ENCODE measurements at places on chromosomes 12 and 14.
A peak's percentile ranks its signal among the peaks of the same experiment; 100 is the strongest.

- DNase-seq: peak; percentile 52
Measured at GRCh38 chr12:67647181-67647798, 1.3 kb upstream of the DYRK2 start.

DNA sequence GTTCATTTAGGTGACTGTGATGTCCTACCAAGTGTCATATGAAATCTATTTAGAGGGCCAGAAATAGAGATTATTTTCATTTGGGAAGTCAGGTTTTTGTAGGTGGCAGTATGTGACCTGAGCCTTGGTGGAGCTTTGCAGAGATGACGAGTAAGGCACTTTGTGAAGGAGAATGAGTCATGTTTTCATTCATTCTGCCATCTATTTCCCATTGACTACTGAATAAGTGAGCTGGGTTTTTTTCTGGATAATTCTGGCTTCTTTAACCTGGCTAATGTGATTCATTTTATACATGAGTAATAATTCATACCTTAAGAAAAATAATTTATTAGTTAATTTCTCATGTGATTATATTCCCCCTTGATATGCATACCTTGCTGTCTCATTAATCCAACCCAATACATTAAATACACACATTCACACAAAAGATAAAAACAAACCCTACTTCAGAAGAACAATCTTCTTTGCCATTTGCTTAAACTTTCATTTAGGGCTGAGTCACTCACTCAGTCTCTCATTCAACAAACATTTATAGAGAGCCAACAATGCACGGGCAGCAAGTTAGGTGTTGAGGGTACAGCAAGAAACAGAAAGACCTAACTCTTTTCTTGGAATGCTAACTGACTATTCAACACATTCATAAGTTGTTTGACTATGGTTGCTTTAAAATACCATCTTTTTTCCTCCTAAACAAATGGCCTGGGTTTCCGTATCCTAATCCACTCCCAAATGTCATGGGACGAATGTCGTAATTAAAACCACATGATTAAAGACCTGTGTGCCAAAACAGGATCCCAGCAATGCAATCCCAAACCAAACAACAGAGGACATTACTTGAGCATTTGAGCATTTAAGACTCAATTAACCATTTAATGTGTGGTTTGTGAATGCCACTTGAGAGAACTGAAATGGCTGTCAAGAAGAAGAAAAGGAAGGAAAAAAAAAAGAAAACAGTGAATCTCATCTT, 78.0 kb downstream of the KITLG start:
- DNase-seq: no peak

GRCh38 chr14:67487937-67488893, at the start of gene TMEM229B:
TSS of gene TMEM229B (minus strand) at chr14:67488721. CDS start at chr14:67473923, 14,798 bp downstream.
- peak; percentile 81 for DNase-seq

- DNase-seq: no peak
Measured at GRCh38 chr14:83289896-83290295, 1756.2 kb upstream of the SEL1L start.

DNA sequence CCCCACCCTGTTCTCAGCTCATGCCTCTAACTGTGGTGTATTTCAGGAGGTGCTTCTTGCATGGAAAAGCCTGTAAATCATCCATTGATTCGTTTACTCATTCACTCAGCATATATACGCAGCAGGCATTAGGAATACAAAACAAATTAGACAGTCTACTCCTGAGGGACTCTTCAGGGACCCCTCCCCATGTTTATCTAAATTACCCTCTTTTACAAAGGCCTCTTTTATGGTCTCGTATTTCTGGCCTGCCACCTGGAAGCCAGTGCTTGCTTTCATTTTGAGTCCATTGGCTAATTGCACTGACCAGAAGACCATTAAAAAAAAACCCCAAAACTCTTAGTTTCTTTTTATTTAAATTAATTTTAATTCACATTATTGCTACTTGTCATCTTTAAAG, 134.4 kb downstream of the DACT1 start:
- DNase-seq: no peak

DNA sequence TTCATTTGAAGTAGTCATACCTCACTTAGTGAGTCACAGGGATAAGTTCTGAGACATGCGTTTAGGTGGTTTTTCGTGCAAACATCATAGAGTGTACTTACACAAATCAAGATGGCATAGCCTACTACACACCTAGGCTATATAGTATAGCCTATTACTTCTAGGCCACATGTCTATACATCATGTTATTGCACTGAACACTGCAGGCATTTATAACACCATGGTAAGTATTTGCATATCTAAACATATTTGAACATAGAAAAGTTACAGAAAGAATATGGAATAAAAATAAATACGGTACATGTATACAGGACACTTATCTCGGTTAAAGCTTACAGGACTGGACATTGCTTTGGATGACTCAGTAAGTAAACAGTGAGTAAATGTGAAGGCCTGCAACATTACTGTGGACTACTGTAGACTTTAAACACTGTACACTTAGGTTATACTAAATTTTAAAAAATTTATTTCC, 670.6 kb downstream of the SLC16A7 start:
- no peak for DNase-seq

- DNase-seq: no peak
Measured at GRCh38 chr12:2108975-2109671, 56.3 kb downstream of the CACNA1C start.

- no peak for DNase-seq
Measured at GRCh38 chr12:58629376-58629775, 290.9 kb downstream of the LRIG3 start.

- no peak for DNase-seq
Measured at GRCh38 chr14:84535484-84535883, 994.5 kb upstream of the FLRT2 start.

DNA sequence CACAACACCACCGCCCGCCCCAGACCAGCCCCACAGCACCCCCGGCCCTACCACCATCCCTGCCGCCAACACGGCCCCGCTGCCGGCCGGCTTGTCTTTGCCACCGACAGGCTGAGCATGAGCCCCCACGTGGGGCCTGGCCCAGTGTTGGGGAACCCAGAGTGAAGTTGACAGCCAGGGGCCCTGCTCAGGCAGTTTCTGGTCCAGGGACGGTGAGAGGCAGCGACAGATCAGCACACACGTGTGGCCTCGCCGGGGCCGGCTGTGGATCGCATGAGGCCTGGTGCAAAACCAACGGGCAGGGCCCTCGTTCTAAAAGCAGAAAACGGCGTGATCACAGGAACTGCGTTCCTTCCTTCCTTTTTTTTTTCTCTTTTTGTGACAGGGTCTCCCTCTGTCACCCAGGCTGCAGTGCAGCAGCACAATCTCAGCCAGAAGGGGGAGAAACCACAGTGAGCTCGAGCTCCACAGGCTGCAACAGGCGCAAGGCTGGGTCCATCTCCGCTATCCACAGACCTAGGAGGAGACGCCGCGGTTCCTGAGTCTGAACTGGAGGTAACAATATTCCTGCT, 50.5 kb upstream of the FBRSL1 start:
- DNase-seq: peak; percentile 46

GRCh38 chr14:33996462-33996861, 45.6 kb upstream of the EGLN3 start:
- DNase-seq: no peak

- no peak for DNase-seq
Measured at GRCh38 chr14:50675597-50675996, 7.5 kb upstream of the SAV1 start.

GRCh38 chr12:3236345-3237187, 159.4 kb downstream of the TSPAN9 start:
- no peak for DNase-seq

- no peak for DNase-seq
Measured at GRCh38 chr14:79056879-79057278, 886.7 kb downstream of the NRXN3 start.

GRCh38 chr12:103909811-103910210, 20.4 kb upstream of the HSP90B1 start:
- no peak for DNase-seq

- DNase-seq: no peak
Measured at GRCh38 chr12:40730281-40730680, 38.0 kb downstream of the CNTN1 start.

- no peak for DNase-seq
Measured at GRCh38 chr12:4439736-4440135, 5.9 kb downstream of the FGF6 start.

GRCh38 chr14:88554457-88555286, at the start of gene PTPN21:
TSS of gene PTPN21 (minus strand) at chr14:88555007. CDS start at chr14:88550417, 4,590 bp downstream.
- peak; percentile 20 for DNase-seq

DNA sequence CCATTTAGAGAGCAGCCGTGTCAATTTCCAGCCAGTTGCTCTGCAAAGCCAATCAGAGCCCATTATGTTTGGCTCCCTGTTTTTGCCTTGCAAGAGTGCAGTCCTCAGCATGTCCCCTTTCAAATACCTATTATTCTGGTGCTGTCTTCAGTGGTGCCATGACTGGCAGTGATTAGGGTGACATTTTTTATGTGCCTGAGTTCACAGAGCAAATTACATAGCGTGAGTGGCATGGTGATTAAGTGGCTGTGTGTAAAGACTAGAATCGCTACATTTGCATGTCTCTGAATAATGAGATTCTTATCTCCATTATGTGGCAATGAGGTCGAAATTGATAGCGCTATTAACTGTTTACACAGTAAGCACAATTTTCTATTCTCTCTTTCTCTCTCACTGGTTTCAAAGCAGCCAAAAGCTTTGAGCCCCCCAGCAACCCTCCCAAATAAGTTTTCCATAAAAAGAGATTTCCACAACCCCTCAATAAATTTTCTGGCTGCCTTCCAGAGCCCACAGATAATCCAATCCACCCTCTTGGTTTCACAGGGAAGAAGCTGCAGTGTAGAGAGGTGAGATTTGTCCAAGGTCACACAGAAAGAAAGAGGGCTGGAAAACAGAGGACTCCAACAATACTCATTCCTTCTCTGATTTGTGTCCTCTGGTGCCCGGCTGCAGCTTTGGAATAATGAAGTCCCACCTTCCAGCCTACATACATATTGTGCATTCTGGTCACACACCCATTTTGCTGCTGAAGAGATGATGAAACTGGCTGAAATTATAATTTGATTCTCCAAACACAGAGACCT, 58.8 kb upstream of the NUDT4 start:
- DNase-seq: no peak

DNA sequence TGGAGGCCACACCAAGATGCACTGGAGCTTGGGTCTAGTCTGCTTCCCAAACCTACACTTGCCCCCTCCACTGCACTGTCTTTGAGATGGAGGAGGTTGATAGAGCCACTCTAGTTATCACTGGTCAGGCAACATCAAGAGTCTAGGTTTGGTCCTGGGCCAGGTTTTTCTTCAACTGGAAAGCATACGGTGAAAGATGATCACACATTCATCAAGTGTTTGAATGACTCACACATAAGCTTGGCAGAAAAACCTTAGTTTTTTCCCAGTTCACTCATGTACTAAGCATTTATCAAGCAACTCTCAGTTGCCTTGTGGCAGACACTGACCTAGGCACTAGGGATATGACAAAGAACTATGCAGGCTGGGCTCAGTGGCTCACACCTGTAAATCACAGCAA, 84.5 kb downstream of the PLEKHG3 start:
- no peak for DNase-seq

GRCh38 chr14:33250963-33251362, 312.3 kb downstream of the NPAS3 start:
- DNase-seq: no peak

- no peak for DNase-seq
Measured at GRCh38 chr12:4780641-4781611, 60.7 kb downstream of the GALNT8 start.

- DNase-seq: no peak
Measured at GRCh38 chr14:28886940-28887339, 120.4 kb downstream of the FOXG1 start.

- DNase-seq: no peak
Measured at GRCh38 chr12:62468397-62468796, 1.8 kb downstream of the MON2 start.

GRCh38 chr14:101301011-101301410, 260.3 kb upstream of the DIO3 start:
- DNase-seq: no peak

DNA sequence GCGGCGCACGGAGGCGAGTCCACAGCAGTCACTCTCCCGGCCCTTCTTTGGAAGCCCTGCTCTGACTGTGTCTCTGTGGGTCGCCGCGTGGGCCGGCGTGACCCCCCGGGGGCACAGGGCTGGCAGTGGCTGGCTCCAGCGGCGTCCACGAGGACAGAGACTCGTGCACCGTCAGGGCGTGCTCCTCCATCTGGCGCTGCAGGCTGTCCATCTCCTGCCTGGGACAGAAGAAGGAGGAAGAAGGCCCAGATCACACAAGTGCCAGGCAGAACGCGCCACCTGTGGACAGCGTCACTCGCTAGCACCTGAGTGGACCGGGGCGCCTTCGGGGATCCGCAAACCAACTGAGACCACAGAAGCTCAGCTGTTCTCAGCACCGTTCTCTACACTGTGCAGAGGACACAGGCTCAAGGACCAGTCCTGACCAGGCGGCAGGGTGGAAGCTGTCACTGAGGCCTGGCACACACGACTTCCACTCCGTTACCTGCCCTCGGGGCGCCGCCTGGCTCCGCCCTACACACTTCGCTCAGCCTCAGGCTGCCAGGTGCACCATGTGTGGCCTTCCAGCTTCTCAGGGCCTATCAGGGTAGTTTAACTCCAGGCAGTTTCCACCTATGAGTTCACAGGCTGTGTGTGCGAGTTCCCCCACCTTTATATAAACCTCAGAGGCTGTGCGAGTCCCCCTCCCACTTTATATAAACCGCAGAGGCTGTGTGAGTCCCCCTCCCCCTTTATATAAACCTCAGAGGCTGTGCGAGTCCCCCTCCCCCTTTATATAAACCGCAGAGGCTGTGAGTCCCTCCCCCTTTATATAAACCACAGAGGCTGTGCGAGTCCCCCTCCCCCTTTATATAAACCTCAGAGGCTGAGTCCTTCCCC, 11.7 kb upstream of the ANKLE2 start:
- DNase-seq: peak; percentile 62
